ENCODE measurements at places on chromosomes 2 and 18. TPM values are rescaled to one million over a fixed set of nuclear protein-coding genes. Genes with fewer than 3 reads are reported as not detected.

- no peaks in the 10 kb centered on the region for H3K27me3 ChIP-seq
- H3K4me1 ChIP-seq: peaks cover 18% of the 10 kb centered on the region
- no peak overlapping the region for H3K4me3 ChIP-seq
- no peaks in the 10 kb centered on the region for H3K36me3 ChIP-seq
- no peak overlapping the region for H3K27ac ChIP-seq
Observed at GRCh38 chr2:235689427-235689853, 195.6 kb downstream of the AGAP1 start.

DNA sequence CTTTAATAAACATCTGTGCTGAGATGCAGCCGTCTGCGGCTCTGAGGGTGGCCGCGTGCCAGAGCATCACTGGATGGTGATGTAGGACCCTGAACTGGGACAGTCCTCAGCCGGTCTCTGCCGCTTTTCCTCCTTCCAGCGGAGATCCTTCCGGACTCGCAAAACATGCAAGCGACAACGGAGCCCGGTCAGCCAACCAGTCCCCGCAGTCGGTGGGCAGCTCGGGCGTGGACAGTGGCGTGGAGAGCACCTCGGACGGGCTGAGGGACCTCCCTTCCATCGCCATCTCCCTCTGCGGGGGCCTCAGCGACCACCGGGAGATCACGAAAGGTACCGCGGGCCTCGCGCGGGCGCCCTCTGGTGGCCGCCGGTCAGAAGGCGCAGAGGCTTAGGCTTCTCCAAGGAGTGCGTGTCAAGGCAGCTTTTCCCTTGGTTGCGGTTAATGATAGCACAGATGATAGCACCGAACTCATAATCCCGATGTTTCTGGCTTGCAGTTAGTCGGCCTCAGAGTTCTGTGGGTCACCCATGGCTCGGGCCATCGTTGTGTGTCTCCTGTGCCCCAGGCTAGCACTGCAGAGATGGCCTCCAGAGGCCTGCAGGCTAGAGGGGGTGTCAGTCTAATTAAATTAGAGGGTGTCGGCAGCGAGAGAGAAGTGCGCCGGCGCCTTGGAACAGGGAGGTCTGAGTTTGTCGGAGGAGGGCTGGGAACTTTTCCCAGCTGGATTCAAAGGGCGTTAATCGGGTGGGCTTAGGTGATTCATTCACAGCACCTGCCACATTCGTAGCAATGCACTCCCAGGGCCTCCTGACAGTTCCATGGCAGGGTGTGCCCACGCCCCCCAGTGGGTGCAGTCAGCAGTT lies 38.5 kb downstream of the LPIN1 start:
- no peaks in the 10 kb centered on the region for H3K27me3 ChIP-seq
- no peak overlapping the region for H3K4me3 ChIP-seq
- H3K36me3 ChIP-seq: peaks cover 53% of the 10 kb centered on the region
- no peaks in the 10 kb centered on the region for H3K4me1 ChIP-seq

GRCh38 chr2:135473567-135473966 lies 57.5 kb downstream of the ZRANB3 start:
- H3K27ac ChIP-seq: no peak overlapping the region
- DNase-seq: peak; percentile 8
- H3K4me1 ChIP-seq: no peaks in the 10 kb centered on the region
- H3K27me3 ChIP-seq: no peaks in the 10 kb centered on the region

SRD5A2 gene
- not detected for total RNA-seq

DNA sequence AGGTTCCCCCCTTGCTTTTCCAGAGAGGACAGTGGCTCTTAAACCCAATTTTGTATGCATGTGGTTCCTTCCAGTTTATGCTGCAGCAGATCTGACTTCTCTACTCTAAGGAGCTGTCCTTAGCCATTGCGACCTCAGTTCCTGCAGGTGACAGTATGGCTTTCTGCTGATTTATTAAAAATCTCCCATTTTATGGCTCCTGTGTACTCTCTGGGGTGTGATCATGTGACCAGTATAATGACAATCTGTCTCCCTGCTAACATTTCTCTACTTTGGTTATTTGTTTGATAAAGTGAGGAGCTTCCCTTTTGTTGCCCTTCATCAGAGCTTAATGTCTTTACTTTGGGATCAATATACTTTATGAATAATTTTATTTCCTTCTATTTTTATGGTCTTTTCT lies 148.7 kb upstream of the VRK2 start:
- H3K4me3 ChIP-seq: no peak overlapping the region
- H3K36me3 ChIP-seq: no peaks in the 10 kb centered on the region
- H3K27ac ChIP-seq: no peak overlapping the region
- H3K27me3 ChIP-seq: no peaks in the 10 kb centered on the region
- DNase-seq: no peak

SLC4A3 gene
- 1.3 TPM for total RNA-seq

LIMS4 gene
- total RNA-seq: 1.5 TPM

DNA sequence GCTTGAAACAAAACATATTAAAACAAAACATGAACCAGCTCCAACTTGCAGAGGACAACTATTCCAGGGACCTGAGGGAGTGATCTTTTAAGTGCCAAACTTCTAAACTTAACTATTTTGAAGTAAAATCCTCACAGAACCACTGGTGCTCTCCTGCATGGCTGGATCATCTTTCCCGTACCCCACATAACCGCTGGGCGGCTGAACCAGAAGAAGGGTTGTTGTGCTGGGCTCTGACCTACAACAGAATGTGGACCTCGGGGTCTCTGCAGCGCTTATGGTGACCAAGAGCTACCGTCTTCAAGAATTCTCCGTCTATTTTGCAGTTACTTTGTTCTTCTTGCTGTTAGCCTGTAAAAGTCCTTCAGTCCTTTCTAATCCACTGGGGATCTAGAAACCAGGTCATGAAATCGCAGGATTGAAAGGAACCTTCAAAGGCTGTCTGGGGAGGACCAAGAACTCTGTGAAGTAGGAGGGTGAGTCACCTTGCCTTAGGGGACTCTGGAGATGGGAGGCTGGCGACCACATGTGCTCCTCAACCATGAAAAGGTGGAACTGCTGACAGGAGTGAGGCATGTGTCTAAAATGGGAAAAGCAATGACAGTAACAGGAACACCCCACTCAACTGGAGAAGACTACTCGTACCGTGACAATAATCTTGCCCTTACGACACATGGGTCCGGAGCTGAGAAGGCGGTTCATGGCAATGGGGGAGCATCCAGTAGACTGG lies 46.6 kb downstream of the HDLBP start:
- no peak overlapping the region for H3K27ac ChIP-seq
- peaks cover 45% of the 10 kb centered on the region for H3K36me3 ChIP-seq
- no peak overlapping the region for H3K4me3 ChIP-seq
- DNase-seq: no peak
- peaks cover 4% of the 10 kb centered on the region for H3K4me1 ChIP-seq

TMEM178A gene
- total RNA-seq: 0.14 TPM

GRCh38 chr2:190984595-190984994 lies 29.4 kb downstream of the STAT1 start:
- no peaks in the 10 kb centered on the region for H3K27me3 ChIP-seq
- H3K4me1 ChIP-seq: peaks cover 30% of the 10 kb centered on the region
- peaks cover 90% of the 10 kb centered on the region for H3K36me3 ChIP-seq
- no peak overlapping the region for H3K4me3 ChIP-seq
- H3K27ac ChIP-seq: no peak overlapping the region
- DNase-seq: no peak

- H3K36me3 ChIP-seq: no peaks in the 10 kb centered on the region
- DNase-seq: no peak
- H3K4me1 ChIP-seq: peaks cover 9% of the 10 kb centered on the region
- H3K27ac ChIP-seq: no peak overlapping the region
Observed at GRCh38 chr2:38149531-38149930, 73.6 kb upstream of the CYP1B1 start.

DNA sequence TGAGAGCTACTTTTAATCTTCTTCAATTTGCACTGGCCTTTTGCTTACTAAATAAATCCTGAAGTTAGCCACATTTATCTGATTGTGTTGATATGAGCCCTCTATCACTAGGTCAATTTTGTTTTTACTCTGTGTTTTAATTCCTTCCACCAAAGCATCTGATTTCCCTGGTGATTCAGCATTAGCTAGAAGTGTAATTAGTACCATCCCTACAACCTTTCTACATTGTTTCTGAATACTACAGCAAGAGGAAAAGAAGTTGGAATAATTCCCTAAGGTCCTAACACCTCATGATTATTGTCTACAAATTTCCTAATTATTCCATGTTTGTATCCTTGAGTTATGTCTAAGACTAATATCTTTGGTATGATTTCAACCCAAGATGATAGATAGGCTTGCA lies 1093.6 kb downstream of the SUCLG1 start:
- H3K4me3 ChIP-seq: no peak overlapping the region
- H3K36me3 ChIP-seq: no peaks in the 10 kb centered on the region
- no peak for DNase-seq
- H3K27me3 ChIP-seq: no peaks in the 10 kb centered on the region
- H3K4me1 ChIP-seq: peaks cover 17% of the 10 kb centered on the region

DNA sequence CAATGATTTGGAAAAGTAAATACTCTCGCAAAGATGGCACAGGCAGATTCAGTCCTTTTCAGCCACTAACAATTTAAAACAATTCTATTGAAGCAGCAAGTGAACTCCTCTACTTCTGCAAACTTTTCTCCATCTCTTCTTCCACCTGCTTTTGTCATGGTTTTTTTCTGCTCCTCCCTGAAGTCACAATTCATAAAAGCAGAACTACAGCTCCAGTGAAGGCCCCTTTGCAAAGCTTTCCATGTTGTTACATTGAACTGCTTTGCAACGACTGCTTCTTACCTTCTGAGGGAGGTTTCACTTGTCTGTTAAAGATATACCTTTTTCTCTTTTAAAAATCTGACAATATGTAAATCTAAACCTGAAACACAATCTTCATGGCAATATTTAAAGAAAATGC lies 3.7 kb upstream of the SERTAD2 start:
- DNase-seq: no peak
- no peak overlapping the region for H3K27ac ChIP-seq
- no peaks in the 10 kb centered on the region for H3K36me3 ChIP-seq
- H3K4me1 ChIP-seq: peaks cover 19% of the 10 kb centered on the region
- no peaks in the 10 kb centered on the region for H3K27me3 ChIP-seq

DNA sequence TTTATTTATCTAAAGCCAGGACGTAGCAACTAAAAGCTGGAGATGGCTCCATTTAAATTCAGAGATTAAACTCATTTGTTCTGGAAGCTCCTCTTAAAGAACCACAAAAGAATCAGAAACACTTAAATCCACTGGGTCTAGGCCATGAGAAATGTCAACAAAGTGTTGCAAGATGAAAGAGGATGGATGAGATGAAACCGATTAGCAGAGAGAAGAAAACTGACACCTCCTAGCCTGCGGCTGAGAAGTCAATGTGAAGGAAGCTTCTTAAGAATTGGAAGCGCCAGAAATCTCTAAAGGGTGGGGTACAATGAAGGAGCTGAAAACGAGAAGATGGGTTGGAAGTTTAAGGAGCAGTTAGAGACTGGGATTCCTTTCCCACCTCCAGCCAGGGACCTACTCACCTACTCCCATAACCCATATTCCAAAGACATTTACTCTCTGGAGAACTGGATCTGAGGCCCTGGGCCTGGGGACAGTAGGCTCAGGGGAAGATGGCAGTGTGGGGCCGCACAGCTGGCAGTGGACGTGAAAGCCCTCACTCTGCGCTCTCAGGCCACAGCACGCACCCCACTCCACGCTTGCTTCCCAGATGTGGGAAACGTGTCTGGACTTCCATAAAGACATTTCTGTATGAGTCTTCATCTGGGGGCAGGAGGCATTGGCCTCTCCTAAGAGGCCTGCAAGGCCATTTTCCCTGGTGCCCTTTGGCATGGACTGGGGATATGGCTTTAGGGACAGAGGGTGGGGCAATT lies 188.4 kb downstream of the LOXHD1 start:
- no peaks in the 10 kb centered on the region for H3K36me3 ChIP-seq
- H3K4me3 ChIP-seq: no peak overlapping the region
- DNase-seq: no peak
- no peaks in the 10 kb centered on the region for H3K27me3 ChIP-seq
- H3K4me1 ChIP-seq: no peaks in the 10 kb centered on the region
- no peak overlapping the region for H3K27ac ChIP-seq

GRCh38 chr2:230068016-230068650 lies 591 bp downstream of the SLC16A14 start:
- H3K4me1 ChIP-seq: no peaks in the 10 kb centered on the region
- no peaks in the 10 kb centered on the region for H3K36me3 ChIP-seq
- DNase-seq: no peak
- H3K27me3 ChIP-seq: peaks cover 8% of the 10 kb centered on the region
- H3K27ac ChIP-seq: no peak overlapping the region

ANKMY1 gene
- 6.7 TPM for total RNA-seq

GRCh38 chr2:73250872-73251846 lies 17.1 kb downstream of the CCT7 start:
- no peak overlapping the region for H3K4me3 ChIP-seq
- H3K27ac ChIP-seq: no peak overlapping the region
- no peaks in the 10 kb centered on the region for H3K27me3 ChIP-seq

DNA sequence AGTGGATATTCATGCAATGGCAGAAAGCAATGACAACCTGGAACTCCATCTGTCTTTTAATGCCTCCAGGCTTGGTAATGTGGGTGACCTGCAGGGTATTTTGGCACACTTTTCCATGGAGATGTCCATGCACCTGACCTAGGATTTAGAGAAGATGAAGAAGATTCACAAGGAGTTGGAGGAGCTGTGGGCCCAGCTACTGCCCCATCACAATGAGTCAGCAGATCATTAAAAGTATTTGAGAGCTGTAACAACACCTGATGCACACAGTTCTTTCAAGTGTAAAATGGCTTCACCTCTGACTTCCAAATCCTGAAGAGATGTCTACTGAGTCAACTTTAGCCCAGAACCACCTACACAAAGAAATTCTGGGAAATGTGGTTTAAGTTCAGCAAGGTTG lies 22.1 kb upstream of the OSR1 start:
- H3K36me3 ChIP-seq: no peaks in the 10 kb centered on the region
- no peaks in the 10 kb centered on the region for H3K27me3 ChIP-seq
- DNase-seq: no peak
- no peaks in the 10 kb centered on the region for H3K4me1 ChIP-seq
- H3K4me3 ChIP-seq: no peak overlapping the region

OXER1 gene
- total RNA-seq: 1.8 TPM

DNA sequence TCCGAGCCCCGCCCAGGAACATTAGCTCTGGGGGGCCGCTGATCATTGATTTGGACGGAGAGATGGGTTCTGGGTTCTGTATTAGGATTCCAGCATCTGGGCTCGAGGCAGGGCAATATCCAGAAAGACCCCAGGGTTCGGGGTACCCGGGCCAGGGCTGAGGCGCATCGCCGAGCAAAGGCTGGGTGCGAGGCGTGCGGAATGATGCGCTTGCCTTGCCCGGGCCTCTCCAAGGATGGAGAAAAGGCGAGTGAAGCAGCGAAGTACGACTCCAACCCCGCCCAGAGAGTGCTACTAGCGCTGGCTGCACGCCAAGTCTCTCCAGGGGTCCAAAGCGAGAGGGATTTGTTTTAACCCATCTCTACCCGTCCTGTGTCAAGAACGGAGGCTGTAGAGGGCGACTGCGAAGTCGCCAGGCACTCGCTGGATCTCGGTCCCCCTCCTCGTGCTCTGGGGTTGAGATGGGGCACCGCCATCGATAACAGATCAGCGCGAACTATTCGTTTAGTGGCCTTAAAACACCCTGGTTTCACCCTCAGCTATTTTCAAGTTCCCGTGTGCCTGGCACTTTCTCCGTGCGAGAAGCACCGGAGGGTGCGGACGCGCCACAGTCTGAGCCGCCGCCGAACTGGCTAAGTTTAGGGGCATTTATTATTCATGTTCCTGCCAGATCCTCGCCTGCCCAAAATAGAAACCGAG lies 1.9 kb downstream of the ADCYAP1 start:
- no peaks in the 10 kb centered on the region for H3K27me3 ChIP-seq
- no peaks in the 10 kb centered on the region for H3K36me3 ChIP-seq
- H3K4me3 ChIP-seq: no peak overlapping the region

All from SJCRH30 (cell line).